ENCODE measurements at places on chromosomes 2 and 18.

GRCh38 chr2:70894765-70895164 lies 40.9 kb upstream of the ATP6V1B1 start:
- DNase-seq = no peak

GRCh38 chr2:171360905-171361304 lies 72.9 kb downstream of the METTL8 start:
- DNase-seq = no peak

GRCh38 chr2:100180503-100180902 lies 38.1 kb upstream of the AFF3 start:
- no peak for DNase-seq

- DNase-seq = no peak
These were observed 1572.1 kb upstream of the LRRTM1 start for GRCh38 chr2:81876624-81877023.

DNA sequence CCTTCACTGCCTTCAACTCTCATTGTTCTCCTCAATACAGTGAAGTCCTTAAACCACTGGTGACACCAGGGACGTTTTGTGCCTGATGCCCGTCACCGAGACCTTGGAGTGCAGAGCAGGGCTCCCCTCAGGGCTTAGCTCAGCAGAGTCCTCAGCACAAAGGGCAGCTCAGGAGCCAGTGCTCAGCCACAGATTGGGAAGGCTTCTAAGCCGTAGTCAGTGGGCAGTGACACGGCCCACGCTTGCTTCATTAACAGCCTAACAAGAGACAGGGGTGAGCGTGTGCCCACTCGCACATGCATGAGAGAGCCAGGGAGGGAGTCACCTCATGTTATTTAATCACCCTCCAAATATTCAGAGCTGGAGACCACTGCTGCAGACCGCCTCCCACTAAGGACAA lies 137.5 kb downstream of the SH3RF3 start:
- DNase-seq = no peak

GRCh38 chr2:67694445-67694844 lies 297.3 kb downstream of the ETAA1 start:
- no peak for DNase-seq

GRCh38 chr2:120379916-120380893 lies 34.3 kb downstream of the INHBB start:
- DNase-seq = no peak

GRCh38 chr18:55400081-55400480 lies 187.9 kb downstream of the TCF4 start:
- no peak for DNase-seq

DNA sequence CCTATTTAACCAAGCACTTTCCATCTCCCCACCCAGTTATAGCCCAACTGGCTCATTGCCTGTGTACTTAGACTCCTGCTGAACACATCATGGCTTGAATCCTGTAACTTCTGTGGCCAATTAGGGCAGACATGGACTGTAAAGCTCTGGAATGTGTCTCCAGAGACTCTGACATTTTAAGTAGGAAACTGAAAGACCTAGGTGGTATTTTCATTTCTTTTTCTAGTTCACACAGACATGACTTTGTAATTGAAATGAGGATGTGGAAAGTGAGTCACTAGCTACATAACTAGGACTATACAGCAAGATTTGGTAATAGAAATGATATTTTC lies 12.2 kb downstream of the DOK1 start:
- no peak for DNase-seq

DNA sequence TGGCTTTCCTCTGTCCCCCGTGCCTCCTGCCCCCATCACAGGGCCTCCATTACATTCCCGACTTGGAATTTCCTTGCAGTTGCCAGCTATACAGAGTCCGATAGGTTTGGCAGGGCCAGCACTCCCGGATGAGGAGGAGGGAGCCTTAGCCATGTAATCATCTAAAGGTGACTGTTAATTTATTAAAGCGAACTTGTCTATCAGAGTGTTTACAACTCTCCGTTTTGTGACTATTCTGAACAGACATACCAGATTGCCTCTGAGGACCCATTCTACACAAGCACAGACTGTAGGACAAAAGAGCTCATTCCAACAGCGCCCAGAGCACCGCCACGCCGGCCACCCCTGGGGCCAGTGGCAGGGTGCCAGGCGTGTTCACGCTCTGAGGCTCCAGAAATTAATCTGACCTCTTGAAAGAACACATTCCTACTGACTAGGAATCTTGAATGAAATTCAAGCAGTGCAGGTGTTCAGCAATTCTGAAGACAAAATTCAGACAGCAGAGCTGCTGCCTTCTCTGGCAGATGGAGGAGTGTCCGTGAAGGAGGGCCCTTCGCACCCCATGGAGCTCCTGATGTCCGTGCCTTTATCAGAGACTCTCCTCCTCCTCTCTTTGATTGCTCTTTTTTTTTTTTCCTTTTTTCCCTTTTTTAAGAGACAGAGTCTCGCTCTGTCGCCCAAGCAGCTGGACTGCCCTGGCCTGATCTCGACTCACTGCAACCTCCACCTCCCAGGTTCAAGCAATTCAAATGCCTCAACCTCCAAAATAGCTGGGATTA lies 58.1 kb upstream of the RALBP1 start:
- peak; percentile 72 for DNase-seq

- DNase-seq = no peak
These were observed 72.8 kb upstream of the TMEFF2 start for GRCh38 chr2:192267484-192267883.

DNA sequence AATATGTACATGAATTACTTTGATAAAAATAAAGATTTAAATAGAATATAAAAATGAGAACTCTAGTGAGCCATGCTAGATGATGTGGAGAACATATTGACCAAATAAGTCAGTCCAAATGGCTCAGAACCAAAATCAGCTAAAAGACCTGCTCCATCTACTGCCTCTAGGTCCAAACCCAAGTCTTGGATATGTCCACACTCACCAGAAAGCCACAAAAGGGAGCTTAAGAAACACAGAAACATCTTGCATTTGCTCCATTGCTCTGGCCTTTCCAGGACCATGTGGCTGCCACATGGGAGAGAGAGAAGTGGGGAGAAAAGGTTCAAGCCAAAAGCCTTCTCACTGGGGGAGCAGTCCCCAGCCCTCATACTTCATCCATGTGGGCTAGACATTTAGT lies 272.5 kb downstream of the DYSF start:
- DNase-seq = no peak

DNA sequence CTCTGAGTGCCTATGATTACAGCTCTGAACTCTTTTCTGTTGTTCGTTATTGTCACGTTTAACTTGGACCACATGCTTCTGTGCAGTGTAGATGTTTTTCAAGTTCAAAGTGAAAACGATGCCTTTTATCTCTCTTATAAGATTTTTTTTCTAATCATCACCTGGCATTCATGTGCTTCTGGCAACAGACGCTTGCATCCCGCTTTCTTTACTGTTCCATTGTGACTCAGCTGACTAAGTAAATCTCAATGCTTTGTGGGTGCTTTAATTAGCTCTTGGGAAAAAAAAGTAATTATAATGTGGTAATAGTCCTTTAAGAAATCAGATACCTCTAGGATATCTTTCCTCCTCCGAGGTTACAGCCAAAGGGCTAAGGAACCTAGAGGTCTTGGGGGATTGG lies 31.2 kb upstream of the RMP24 start:
- no peak for DNase-seq

DNA sequence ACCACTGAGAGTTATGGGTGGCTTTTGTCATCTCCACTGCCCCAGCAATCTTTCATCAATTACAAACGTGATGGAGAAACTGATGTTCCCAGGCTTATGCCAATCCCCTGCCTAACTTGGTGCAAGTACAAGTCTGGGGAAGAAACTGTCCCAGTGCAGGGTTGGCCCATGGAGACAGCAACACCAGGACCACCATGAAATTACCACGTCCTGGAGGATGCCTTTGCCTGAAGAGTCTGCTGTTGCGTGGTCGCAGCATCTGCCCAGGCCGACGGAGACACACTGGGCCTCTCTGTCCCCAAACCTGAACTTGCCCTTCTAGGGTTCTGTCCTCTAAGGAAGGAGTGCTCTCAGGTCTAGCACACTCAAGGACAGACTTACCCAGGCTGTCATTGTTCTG lies 496.8 kb upstream of the RAB6C start:
- DNase-seq = no peak

- DNase-seq = no peak
These were observed 137.2 kb upstream of the HAAO start for GRCh38 chr2:42929546-42930024.

- no peak for DNase-seq
These were observed 149.6 kb downstream of the DOCK10 start for GRCh38 chr2:224892574-224893204.

- no peak for DNase-seq
These were observed 2.0 kb upstream of the AMMECR1L start for GRCh38 chr2:127887776-127888130.
